ENCODE measurements at places on chromosomes 13 and 19.

DNA sequence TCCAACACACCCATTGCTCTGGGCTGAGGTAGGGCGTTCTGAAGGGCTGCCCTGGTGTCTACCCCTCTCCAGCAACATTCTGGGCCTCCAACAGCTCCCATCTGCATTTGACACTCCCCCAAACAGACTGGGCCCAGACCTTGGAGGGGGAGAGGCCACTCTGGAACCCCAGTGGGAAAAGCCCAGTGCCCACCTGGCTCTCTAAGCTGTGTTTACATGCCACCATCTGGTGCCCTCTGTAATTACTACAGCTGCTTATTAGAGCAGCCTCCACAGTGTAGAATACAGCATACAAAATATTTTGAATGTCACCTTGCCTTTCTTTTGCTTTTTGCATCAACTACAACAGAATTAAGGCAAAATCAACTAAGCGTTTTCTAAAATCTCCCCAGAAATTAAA lies 35.8 kb upstream of the TM9SF2 start:
- no peak for DNase-seq

GRCh38 chr13:31896427-31896826 lies 135.1 kb upstream of the FRY start:
- DNase-seq = no peak

DNA sequence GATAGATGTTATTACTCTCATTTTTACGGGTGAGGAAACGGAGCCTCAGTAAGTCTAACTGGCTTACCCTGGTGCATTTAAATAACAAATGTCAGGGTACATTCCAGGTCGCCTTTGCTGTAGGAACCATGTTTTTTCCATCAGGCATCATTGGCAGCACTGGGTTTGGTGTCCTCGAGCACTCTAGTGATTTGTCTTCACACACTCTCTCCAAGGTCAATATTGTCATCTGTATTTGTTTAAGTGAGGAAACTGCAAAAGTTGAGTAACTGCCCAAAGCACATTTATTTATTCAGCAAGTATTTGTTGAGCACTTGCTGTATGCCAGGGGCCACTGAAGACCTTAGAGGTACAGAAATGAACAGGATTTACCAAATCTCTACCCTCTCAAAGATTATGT lies 78.6 kb downstream of the DCT start:
- DNase-seq = no peak

- no peak for DNase-seq
These were observed at the start of gene TMEM145 for GRCh38 chr19:42313096-42313839. TMEM145 (plus strand) TSS chr19:42313309; CDS start chr19:42313377, 68 bp downstream.

DNA sequence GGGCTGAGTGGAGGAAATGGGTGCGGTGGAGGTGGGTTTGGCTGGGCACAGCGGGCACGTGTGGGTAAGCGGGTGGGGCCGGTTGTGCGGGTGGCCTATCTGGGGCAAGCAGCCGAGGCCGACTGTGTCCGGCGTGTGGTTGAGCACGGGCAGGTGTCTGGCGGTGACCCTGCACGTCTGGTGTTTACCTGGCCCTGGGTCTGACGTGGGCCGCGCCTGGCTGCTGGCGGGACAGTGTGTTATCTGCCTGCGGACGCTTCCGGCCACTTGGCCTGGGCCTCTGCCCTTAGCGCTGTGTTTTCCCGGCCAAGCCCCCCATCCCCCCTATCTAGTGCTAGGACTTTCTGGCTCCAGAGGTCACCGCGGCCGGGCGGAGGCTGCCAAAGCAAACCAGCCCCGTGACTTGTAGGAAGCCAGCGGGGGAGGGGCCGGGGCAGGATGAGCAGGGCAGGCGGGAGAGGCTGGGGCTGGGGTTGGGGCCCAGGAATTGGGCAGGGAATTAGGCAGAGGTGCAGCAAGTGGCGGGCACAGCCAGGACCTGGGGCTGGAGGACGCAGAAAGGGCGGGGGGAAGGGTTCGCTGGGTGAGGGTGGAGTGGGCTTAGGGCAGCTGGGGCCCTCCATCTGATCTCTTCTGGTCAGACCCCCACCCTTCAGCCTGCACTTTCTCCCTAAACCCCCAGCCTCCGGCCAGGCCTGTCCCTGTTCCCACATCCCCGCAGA lies 534 bp upstream of the HPN start:
- no peak for DNase-seq

- no peak for DNase-seq
These were observed 97.0 kb upstream of the ANKRD10 start for GRCh38 chr13:111011899-111012298.

DNA sequence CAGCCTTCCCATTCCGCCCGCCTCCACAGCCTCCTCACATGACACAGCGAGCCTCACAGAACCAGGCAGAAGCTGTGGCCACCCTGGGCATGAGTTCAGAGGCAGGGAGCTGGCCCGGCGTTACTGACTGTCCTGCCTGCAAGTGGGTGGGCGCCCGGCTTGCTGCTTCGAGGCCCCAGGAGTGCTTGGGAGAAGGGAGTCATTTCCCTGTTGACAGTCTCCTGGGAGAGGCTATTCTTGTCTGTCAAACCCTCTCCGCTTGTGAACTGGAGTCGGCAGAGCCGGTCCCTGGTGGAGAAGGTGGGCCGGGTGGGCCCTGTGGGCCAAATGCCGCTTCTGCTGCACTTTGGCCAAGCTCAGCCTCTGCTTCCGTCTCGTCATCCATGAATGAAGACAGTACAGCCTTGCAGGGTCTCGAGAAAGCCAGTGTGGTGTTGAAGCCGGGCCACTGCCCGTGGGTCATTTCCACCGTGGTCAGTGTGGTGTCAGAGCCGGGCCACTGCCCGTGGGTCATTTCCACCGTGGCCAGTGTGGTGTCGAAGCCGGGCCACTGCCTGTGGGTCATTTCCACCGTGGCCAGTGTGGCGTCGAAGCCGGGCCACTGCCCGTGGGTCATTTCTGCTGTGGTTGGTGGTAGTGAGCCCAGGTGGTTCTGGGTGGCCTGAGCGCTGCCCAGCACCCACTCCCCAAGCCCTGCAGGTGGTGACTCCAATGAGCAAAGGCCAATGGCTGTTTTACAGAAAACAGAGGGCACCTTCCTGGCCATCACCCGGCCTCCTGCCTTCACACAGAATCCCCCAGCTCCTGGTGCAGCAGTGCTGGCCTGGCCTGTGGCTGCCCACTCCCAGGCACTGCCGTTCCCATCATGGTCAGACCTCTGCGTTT lies 13.5 kb upstream of the F7 start:
- no peak for DNase-seq

- DNase-seq = no peak
These were observed at the start of gene CYP4F8 for GRCh38 chr19:15614507-15615379. CYP4F8 (plus strand) TSS chr19:15615218; CDS start chr19:15615617, 399 bp downstream.

- DNase-seq = no peak
These were observed 1.7 kb upstream of the SMAD9 start for GRCh38 chr13:36921631-36922301.

DNA sequence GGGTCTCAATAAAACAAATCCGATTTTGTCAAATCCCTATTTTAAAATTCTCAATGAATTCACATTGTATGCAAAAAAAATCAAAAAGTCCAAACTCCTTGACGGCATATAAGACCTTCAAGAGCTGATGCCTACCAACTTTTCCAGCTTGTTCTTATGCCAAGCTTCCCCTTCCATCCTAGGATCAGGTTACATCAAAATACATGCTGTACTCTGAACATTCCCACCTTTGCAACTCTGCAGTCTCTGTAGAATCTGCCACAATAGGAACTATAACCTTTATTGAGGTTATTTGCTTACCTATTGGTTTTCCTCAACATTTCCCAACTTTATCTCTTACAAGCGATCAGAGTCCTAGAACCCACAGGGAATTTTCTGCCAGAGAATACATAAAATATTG lies 7.9 kb downstream of the KBTBD7 start:
- DNase-seq = no peak

- no peak for DNase-seq
These were observed 12.9 kb upstream of the TPT1 start for GRCh38 chr13:45353895-45354294.

DNA sequence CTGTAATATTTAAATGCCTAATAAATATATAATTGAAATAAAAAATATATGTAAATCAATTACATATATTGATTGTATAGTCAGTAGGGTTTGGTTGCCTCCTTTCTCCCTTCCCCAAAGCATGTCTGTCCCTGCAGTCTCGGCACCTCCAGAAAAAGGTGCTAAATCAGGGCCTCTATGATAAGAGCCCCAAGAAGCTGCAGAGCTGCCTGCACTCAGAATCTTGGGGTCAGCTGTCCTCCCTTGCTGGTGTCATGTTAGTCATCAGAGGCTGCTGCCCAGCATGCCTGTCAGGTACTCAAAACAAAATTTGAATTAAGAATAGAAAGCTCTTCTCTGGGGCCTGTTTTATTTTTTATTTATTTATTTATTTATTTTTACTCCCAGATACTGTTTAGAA lies 9.8 kb downstream of the FLT1 start:
- DNase-seq = no peak

- no peak for DNase-seq
These were observed 101.3 kb downstream of the GNG7 start for GRCh38 chr19:2600914-2601870.

DNA sequence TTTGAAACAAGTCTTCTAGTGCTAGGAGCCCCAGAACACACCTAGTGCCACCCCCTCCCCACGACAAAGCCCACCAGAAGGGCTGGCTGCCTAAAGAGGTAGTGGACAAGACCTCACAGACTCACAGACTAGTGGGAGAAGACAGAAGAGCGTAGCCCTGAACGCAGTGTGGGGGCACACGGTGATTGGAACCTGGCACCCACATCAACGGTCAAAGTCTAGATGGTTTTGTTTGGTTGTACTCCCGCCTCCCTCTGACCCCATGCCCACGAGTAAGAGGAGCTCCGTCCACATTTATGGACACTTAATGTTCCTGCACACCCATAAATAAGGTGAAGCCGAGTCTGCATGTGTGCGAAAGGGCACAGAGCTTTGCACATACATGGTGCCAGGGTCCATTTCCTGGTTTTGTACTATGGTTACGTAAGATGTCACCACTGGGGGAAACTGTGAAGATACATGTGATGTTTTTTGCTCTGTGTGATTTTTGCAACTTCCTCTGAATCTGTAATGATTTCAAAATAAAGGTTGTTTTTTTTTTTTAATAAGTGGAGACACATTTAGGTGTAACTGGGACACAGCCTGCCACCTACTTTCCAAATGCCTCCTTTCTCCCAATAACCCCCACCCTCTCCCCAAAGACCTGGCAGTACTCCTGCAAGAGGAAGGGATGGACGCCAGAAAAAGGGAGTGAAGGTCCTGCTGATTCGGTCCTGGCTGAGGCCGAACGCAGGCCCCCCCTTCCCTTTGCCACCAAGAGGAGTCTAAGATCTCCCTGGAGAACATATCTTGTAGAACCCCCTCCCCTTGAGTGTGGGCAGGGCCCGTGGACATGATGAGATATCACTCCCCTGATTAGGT lies 72.8 kb downstream of the GNG7 start:
- DNase-seq = no peak

DNA sequence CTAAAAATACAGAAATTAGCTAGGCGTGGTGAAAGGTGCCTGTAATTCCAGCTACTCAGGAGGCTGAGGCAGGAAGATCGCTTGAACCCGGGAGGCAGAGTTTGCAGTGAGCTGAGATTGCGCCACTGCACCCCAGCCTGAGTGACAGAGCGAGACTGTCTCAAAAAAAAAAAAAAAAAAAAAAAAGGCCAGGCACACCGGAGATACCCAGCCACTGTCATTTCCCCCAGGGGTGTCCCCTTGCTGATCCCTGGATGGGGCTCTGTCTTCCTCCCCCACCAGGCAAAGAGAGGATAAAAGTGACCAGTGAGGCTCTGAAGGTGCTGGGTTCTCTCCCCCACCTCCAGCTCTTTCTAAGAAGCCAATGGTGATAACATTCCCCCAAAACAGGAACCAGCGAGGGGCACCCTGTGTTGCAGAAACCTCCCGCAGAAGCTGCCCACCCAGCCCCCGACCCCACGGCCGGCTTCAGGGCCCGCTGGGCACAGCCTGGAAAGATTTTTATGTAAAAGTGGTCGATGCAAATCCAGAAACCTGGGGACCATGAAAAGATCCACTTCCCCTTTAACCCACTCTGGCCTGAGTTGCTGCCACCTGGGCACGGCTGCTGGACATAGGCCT lies 61.4 kb upstream of the KLF2 start:
- no peak for DNase-seq

DNA sequence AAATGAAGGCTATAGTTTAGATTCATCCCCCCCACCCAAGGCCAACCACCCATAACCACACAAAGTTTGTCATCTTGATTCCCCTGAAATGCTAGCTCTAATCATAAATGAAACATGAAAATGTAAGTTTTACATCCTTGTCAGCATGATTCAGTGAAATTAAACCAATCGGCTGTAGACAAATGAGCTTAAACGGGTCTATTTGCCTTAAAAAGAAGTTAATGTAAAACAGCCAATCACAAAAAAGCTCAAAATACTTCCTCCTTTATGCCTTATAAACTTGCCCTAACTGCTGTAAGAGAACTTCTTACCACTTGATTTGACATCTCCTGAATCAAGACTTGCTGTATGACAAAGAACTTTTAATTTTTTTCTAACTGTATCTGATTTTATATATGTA lies 34.5 kb upstream of the MRI1 start:
- DNase-seq = no peak

GRCh38 chr19:32642771-32643170 lies 32.2 kb downstream of the ANKRD27 start:
- no peak for DNase-seq

- DNase-seq = no peak
These were observed 2.5 kb downstream of the NDUFA3 start for GRCh38 chr19:54104998-54105715.

GRCh38 chr13:77492982-77493381 lies 42.5 kb upstream of the SCEL start:
- peak; percentile 70 for DNase-seq

DNA sequence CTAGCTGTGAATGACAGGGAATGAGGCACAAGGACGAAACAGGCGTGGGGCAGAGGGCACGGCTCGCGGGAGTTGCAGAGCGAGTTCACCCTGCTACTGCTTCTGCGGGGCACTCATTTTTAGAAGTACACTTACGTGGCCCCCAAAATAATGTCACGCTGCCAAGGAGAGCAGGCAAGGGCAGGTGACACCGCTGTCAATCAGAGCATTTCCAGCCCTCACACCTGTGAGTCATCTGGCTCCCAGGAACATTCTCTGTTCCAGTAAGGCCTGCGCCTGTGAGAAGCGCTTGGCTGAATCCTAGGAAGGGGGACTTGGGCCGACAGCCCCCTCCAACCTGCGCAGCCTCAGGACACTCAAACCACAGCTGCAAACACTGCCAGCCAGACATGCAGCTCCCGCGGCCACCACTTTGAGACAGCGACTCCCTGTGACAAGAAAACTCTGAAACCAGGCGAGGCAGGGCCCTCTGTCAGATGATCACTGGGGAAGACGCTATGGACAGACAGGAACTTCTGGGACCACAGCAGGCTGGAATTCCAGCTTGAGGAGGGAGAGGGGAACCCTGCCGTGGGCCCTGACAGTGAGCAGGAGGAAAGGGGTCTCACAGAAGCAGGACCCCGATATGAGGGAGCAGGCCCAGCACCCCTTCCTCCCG lies 12.7 kb downstream of the DOT1L start:
- DNase-seq = no peak

DNA sequence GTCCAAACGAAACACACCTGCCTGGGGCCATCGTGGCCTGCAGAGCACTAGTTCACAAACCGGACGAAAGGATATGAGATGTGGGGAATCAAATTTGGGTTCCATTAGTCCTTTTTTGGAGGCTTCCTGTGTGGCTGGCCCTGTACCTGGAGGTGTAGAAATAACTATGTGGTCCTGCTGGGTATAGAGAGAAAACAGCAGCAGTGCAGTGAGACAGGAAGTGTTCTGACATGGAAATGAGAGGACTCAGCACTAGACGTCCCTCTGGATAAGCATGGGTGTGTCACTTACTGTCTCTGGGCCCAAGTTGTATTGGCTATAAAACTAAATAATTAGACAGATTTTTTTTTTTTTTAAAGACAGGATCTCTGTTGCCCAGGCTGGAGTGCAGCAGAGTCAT lies 12.3 kb downstream of the KDELR1 start:
- no peak for DNase-seq

All from pulmonary artery endothelial cell (primary cell).